Endothelial cell of umbilical vein (primary cell): ENCODE measurements at places on chromosomes 5 and 9.

DNA sequence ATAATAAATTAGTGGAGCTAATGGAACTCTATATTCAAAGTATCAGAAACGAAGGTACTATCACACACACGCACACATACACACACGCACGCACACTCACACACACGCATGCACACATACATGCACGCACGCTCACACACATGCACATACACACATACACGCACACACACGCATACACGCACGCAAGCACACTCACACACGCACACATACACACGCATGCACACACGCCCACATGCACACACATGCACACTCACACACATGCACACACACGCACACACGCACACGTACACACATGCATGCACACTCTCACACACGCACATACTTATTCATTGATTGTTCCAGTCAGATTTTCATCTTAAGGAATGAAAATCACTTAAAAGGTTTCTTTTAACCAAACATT, 69.8 kb upstream of the ICE1 start:
- H3K27me3 ChIP-seq, result no peaks in the 10 kb centered on the region
- H3K4me3 ChIP-seq, result no peak overlapping the region
- no peak for DNase-seq
- H3K27ac ChIP-seq, result no peak overlapping the region

DNA sequence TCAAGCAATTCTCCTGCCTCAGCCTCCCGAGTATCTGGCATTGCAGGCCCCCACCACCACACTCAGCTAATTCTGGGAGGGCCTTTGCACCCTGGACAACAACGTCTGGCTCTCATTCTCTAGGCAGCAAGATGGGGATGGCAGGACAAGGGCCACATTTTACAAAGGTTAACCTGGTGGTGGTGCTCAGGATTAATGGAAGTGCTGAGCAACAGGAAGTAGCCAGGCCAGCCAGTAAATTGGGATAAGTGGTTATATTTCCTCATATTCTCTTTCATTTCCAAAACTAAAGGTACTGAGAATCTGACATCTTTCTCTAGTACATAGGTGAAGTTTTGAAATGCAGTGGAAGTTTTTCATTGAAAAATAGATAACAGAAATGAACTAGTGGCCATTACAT, 24.7 kb upstream of the ASPN start:
- no peaks in the 10 kb centered on the region for H3K36me3 ChIP-seq
- DNase-seq, result no peak
- H3K27ac ChIP-seq, result no peak overlapping the region
- H3K4me3 ChIP-seq, result no peak overlapping the region
- no peaks in the 10 kb centered on the region for H3K4me1 ChIP-seq
- H3K27me3 ChIP-seq, result no peaks in the 10 kb centered on the region

DNA sequence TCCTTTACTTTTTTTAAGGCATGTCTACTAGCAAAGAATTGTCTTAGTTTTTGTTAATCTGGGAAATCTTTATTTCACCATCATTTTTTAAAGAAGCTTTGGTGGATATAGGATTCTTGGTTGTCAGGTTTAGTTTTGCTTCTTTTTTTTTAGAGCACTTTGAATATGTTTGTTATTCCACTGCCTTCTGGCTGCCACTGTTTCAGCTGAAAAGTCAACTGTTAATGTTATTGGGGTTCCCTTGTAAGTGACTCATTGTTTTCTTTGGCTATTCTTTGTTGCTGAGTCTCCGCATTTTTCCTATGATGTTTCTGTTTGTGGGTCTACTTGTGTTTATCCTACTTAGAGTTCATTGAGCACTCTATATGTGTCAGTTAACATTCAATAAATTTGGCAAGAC, 44.4 kb downstream of the PHAX start:
- peaks cover 3% of the 10 kb centered on the region for H3K4me1 ChIP-seq
- H3K4me3 ChIP-seq, result no peak overlapping the region
- no peaks in the 10 kb centered on the region for H3K36me3 ChIP-seq
- H3K27ac ChIP-seq, result no peak overlapping the region
- H3K27me3 ChIP-seq, result no peaks in the 10 kb centered on the region

GRCh38 chr9:100473276-100474081, 530 bp downstream of the TMEFF1 start:
- H3K27me3 ChIP-seq, result no peaks in the 10 kb centered on the region
- peaks cover 3% of the 10 kb centered on the region for H3K4me1 ChIP-seq
- peak; percentile 48 for DNase-seq
- H3K36me3 ChIP-seq, result no peaks in the 10 kb centered on the region
- peak overlapping the region; percentile 51 for H3K4me3 ChIP-seq

DNA sequence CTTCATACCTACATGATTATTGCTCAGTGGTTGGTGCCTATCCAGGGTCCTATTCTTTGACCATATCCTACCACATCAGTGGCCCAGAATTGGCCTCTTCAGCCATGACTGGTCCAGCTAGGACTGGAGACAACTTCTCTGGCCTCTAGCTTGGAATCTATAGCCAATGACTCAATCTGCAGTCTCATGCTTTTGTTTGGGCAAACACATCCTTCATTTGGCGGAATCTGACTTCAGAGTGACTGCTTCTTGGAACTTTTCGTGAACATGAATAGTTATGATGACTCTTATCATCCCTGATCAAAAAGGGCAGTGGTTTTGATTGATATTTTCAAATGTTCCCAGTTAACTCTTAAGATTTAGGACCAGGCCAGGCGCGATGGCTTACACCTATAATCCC, 134.1 kb downstream of the PAPPA start:
- no peaks in the 10 kb centered on the region for H3K4me1 ChIP-seq
- H3K4me3 ChIP-seq, result no peak overlapping the region
- H3K27ac ChIP-seq, result no peak overlapping the region
- DNase-seq, result no peak
- no peaks in the 10 kb centered on the region for H3K27me3 ChIP-seq
- no peaks in the 10 kb centered on the region for H3K36me3 ChIP-seq

DNA sequence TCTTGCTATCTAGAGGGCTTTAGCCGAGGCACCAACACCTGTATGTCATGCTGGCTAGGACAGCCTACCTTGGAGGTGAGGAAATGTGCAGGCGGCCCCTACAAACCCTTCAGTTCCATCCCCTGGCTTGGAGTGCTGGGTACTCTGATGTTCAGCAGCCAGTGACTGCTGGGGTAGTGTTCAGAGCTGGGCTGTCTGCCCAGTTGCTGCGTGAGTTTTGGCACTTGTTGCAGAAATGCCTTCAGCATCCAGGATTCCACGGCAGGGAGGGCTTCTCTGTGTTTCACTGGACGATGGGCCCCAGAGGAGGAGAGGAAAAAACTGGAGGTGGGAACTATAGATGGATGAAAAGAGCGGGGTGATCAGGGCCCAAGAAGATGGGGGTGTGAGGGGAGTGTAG, 10.4 kb downstream of the SWI5 start:
- H3K27me3 ChIP-seq, result no peaks in the 10 kb centered on the region
- H3K27ac ChIP-seq, result no peak overlapping the region
- peaks cover 9% of the 10 kb centered on the region for H3K4me1 ChIP-seq
- H3K4me3 ChIP-seq, result no peak overlapping the region
- H3K36me3 ChIP-seq, result peaks cover 3% of the 10 kb centered on the region

DNA sequence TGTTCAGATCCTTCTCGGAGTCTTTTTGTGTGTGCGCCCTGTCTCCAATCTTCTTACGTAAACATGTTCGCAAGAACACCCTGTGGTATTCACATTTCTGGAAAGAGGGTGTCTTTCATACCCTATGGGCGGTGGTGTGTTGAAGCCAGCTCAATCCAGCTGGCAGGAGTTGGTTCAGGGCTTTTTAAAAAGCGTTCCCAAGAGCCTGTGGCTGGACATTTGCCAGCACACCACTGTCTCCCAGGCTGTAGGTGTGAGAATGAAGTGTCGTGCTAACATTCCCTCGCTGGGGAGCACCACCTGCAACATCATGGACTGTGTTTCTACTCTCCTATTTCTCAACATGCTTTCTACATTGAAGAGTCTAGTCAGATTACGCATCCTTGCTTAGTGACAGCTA, 51.7 kb downstream of the S1PR3 start:
- H3K36me3 ChIP-seq, result no peaks in the 10 kb centered on the region
- no peaks in the 10 kb centered on the region for H3K27me3 ChIP-seq
- no peak overlapping the region for H3K4me3 ChIP-seq
- peaks cover 6% of the 10 kb centered on the region for H3K4me1 ChIP-seq

- no peak overlapping the region for H3K27ac ChIP-seq
- DNase-seq, result no peak
- no peaks in the 10 kb centered on the region for H3K4me1 ChIP-seq
- H3K4me3 ChIP-seq, result no peak overlapping the region
Observed at GRCh38 chr5:9731159-9731558, 101.0 kb upstream of the TAS2R1 start.

DNA sequence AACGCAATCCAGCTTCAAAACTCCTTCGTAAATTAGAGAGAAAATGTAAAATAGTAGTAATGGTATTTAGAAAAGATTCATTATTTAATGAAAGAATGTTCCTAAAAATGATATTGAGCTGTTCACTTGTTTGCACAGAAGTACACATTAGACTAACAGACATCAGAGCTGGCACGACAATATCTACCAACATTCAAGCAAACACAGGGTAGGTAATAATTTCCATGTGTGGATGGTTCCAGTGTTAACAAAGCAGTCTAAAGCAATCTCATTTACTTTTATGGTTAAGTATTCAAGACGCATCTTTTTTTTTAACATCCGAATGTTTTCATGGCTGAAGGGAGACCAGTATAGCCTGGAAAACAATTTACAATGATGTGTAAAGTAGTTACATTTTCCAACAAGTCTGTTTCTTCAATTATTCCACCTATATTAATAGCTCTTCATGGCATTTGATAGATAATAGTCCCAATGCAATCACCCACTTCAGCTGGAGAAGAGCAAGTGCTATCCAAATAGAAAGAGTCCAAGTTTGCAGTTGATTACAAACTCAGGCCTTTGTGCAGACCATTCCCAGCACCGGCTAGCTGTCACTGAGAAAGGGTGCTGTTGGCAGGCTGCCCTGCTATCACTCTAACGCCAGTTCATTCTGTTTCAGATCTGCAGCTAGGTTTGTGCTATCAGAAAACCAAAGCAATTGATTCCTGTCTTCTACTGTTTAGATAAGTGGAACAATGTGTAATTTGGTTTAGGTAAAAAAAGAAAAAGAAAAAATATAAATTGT, 458.8 kb downstream of the DTWD2 start:
- no peak for DNase-seq
- no peak overlapping the region for H3K27ac ChIP-seq
- H3K36me3 ChIP-seq, result no peaks in the 10 kb centered on the region
- no peak overlapping the region for H3K4me3 ChIP-seq
- H3K27me3 ChIP-seq, result no peaks in the 10 kb centered on the region
- no peaks in the 10 kb centered on the region for H3K4me1 ChIP-seq

GRCh38 chr5:34648840-34649158, 7.3 kb upstream of the RAI14 start:
- H3K4me3 ChIP-seq, result no peak overlapping the region
- H3K27ac ChIP-seq, result no peak overlapping the region
- H3K27me3 ChIP-seq, result no peaks in the 10 kb centered on the region

DNA sequence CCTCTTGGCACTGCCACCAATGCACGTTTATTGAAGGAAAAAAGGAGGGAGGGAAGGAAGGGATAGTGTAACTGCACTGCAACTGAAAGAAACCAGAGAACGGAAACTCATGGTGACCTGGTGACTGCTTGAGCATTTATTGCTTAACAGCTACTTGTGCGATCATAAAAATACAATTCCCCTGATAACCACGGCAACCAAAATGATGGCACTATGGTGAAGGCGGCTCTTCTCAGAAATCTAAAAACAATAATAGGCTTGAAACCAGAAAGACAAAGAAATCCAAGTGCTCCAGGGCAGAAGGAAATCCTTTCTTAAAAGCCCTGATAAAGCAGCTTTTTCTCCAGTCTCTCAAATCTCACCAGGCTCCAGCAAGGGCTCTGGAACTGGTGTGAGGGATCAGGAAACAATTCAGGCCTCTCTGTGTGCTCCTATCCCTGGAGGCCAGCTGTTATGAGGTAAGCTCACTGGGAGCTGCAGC, 1.9 kb downstream of the FBXO10 start:
- H3K36me3 ChIP-seq, result no peaks in the 10 kb centered on the region
- peaks cover 21% of the 10 kb centered on the region for H3K4me1 ChIP-seq
- H3K27me3 ChIP-seq, result no peaks in the 10 kb centered on the region
- H3K27ac ChIP-seq, result no peak overlapping the region
